ENCODE measurements at places on chromosomes 3 and 15.

- DNase-seq = no peak
These were observed 33.9 kb upstream of the MEIS2 start for GRCh38 chr15:37134244-37134643.

- no peak for DNase-seq
These were observed 7.9 kb downstream of the SHOX2 start for GRCh38 chr3:158098309-158098639.

GRCh38 chr15:100337096-100338044 lies 4.4 kb downstream of the ADAMTS17 start:
- DNase-seq = no peak

DNA sequence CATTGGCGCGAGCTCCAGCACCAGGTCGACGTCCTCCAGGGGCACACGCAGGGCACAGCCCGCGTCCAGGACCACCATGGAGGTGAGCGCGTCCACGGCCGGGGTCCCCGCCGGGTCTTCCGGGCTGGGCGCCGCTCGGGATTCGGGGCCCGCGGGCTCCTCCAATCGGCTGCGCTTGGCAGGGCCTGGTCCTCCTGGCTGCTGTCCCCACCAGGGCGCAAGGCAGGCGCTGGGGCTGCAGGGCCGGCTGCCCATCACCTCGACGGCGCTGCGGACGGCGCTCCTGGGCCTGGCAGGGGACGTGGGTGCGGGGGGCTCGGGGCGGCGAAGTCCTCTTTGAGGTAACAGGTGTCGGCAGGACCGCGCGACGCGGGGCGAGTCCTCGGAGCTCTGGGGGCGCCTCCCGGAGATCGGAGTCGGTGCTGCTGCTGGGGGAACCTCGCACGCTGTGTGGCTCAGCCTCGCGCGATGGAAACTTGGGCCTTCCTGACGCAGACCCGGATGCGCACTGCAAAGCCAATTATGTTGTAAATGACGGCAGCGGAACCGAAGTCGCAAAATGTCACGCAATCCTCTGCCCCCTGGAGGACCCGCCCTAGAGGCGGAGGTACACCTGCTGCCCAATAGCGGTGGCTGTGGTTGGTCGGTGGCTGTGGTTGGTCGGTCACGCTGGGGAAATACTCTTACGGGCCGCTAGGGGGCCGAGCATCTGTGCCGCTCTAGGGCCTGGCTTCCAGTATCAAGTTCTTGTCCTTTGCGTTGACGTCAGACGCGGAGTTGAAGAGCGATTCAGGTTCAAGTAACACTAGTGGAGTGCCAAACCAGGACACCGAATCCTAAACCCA lies at the start of gene PRR23C:
TSS of gene PRR23C (minus strand) at position 527 of the 845 bp plus-strand sequence. CDS start at position 255, 272 bp downstream.
- DNase-seq = no peak

DNA sequence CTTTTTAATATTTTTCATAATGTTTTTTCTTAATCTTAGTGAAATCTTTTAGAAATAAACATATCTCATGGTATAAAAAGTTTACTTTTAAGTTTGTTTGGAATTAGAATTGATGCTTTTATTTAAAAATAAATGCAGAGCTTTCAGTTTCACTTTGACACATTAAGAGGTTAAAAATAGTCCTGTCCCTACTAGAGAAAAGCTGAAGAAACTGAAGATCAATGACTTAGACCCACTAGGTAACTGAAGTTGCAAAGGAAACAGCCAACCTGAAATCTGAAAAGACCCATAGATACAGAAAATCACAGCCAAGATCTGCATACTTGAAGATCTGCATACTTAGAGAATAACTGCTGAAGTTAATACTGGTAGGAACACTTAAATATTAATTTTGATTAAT lies 237.6 kb downstream of the RAP2B start:
- no peak for DNase-seq

DNA sequence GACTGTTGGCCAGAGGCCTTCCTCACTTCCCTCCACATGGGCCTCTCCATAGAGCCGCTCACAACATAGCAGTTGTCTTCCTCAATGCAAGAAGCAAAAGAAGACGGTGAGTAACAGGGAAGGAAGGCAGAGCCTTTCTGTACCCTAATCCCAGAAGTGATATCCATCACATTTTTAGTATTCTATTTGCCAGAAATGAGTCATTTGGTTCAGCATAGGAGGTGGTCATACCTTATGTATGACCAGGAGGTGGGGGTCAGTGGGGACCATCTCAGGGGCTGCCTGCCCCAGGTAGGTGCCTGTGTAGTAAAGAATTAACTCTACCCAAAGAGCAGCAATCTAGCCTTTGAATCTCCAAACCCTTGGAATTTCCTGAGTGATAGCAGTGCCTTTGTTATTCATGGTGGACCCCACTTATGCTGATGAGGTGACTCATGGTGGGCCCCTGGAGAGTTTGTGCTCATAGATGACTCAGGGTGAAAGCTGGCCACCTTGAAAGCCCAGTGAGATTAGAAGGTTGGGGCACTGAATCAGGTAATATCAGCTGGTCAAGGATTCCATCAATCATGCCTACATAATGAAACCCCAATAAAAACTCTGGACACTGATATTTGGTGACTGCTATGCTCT lies 323.9 kb upstream of the IGF1R start:
- no peak for DNase-seq

GRCh38 chr3:22361521-22361920 lies 610.5 kb upstream of the ZNF385D start:
- DNase-seq = no peak

DNA sequence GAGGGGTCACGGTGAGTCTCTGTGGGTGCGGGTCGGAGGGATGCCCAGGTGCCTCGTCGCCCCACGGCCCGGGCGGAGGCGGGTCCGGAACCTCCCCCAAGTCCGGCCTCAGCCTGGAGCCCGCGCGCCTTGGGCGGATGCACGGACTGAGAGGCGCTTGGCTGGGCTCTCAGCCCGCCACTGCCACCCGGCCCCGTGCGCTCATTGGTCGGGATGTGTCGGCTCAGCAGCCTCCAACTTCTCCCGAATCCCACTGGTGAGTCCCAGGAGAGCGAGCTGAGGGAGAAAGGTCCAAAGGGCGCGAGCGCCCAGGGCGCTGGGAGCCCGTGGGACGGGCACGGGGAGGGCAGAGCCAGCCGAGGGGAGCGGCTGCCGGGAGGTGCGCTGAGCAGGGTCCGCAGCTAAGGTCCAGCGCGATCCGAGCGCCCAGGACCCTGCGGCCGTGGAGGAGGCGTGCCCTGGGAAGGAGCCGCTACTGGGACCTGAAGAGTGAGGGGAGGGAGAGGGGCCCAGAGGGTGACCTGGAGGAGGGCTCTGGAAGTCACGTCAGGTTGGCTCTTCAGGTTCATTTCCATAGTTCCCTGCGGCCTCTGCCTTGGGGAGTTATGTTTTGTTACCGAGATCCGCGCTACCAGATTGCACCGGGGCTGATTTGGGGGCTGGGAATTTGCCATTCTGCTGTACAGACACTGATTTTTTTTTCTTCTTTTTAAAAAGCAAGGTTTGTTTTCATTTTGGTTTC lies at the start of gene MME:
TSS of gene MME (plus strand) at position 574 of the 742 bp plus-strand sequence. CDS start 3,849 bp downstream, outside the sequence.
- DNase-seq = no peak

DNA sequence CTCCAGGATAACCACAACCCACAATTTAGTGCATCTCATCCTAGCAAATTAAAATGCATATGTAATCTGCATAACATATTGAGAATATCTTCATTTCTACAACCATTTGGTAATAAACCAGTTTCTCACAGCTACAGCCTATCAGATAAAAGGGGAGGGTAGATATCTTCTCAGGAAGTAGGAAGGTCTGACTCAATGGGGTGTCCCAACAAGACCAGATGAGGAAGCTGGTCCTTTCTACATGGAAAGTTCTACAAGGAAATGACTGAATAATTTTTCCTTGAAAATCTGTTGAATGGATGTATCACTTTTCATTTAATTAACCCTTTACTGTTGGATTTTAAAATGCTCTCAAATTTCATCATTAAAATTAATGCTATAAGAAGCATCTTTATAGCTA lies 17.4 kb upstream of the TMPRSS7 start:
- DNase-seq = no peak

DNA sequence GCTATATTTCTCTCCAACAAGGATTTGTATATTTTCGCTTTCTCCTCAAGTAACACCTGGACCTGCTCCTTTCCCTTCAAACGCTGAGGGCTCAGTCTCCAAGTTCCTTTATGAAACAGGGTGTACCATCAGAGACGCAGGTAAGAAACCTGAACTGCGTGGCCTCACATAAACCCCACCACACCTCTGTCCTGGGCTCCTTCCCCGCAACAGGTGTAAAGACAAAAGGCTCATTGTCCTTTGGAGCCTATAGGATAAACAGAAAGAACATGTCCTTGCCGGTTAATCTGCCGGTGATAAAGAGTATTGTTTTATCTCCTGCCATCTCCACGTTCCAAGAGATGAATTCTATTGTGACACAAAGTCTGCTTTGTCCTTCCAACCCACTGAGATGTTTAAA lies 111.8 kb upstream of the ADAMTS9 start:
- no peak for DNase-seq

GRCh38 chr15:49137861-49138260 lies 17.5 kb downstream of the COPS2 start:
- DNase-seq = no peak

GRCh38 chr3:81602781-81603180 lies 158.7 kb downstream of the GBE1 start:
- no peak for DNase-seq

DNA sequence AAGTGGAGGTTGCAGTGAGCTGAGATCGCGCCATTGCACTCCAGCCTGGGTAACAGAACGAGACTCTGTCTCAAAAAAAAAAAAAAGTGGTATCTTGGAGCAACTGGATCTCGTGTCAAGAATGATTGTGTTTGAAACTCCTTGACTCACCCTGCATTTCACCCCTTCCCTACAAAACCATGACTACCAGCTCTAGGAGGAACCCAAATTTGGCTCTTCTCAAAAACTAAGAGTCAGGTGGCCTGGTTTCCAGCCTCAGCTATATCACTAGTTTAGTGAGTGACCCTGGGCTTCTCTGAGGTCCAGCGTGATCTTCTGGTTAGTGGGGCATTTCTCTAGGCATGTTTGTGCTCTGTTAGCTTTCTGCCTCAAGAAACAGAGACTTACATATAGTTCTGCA lies 222.1 kb downstream of the FAM43A start:
- DNase-seq = no peak

DNA sequence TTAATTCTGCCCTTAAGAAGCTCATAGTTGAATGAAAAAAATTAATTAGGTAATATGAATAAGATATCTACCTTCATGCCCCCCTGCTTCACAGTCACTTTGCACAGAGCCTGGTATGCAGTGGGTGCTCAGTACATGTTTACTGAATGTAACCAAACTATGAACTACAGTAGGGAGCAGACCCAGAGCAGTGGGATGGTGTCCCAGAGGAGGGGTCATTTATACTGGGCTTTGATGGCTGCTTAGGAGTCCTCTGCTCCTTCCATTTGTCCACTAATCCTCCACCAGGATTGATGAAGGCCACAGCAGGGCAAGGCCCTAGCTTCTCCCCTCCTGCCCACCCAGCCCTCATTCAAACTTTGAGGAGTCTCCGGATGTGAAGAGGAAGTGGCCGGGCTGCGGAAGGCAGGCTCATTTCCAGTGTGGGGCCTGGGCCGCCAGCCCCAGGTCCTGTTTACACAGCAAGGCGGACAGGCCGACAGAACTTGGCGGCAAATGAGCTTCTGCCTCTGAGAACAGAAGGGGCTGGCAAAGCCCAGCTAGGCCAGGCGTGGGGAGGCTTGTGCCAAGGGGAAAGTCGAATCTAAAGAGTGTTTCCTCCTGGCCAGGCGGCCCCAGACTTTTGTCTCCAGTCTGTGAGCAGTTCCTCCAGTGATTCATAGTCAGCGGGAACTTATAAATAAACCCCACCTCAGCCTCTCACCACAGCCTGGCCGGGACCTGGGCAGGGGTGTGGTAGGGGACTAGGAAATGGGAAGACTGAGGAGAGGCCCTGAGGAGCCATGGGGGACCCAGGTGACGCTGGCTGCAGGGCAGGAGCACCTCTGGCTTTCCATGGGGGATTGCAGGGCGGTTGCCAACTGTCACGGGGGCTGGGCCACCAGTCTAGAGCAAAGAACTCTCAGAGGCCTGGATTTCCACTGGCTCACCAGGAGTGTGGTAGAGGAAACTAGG lies 51.6 kb upstream of the LCTL start:
- DNase-seq = peak; percentile 54

- no peak for DNase-seq
These were observed 503.5 kb upstream of the BCHE start for GRCh38 chr3:166340604-166341266.

DNA sequence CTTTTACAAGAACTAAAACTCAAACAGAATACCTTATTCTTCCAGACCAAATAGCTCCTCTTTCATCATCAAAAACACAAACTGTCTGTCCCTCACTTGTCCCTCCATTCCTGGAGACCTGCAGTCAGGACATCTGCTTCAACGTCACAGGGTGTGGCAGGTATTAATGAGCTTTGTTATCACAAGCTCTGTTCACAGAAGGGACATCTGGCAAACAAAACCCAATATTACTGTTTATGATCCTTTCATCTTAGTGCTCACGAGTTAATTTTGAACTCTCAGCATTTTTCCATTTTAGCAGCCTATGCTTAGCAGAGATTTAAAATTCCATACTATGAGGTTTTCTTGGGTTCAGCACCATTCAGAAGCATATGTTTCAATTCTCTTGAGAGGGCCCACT lies 32.9 kb downstream of the AP3S2 start:
- no peak for DNase-seq

GRCh38 chr15:88834211-88834812 lies 31.1 kb downstream of the ACAN start:
- DNase-seq = peak; percentile 3

- DNase-seq = no peak
These were observed 310.0 kb downstream of the EDEM1 start for GRCh38 chr3:5497497-5497896.

GRCh38 chr3:112908252-112908651 lies 61.6 kb upstream of the CD200R1L start:
- DNase-seq = no peak

- DNase-seq = no peak
These were observed 342.4 kb upstream of the THBS1 start for GRCh38 chr15:39238443-39238842.

GRCh38 chr15:77627581-77627980 lies 5.1 kb downstream of the LINGO1 start:
- no peak for DNase-seq

DNA sequence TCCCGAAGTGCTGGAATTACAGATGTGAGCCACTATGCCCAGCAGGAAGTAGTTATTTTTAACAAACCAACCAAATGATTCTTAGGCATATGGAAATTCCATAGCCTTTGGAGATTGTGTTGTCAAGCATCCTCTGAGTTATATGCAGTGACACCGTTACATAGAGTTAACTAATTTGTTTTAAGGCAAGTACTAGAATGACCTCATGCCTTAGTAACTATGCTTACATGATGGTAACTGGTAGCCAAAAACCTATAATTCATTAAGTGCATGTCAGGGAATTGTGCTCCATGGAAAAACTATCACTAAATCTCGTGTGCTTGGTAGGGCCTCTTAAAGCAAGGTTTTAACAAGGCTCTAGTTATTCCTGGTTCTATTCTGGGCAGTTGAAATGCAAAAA lies 392.8 kb downstream of the TUSC7 start:
- no peak for DNase-seq

- DNase-seq = no peak
These were observed 8.5 kb upstream of the CTXND1 start for GRCh38 chr15:80260551-80260950.
